Activated CD4-positive, alpha-beta T cell treated with anti-CD3 and anti-CD28 coated beads, Interleukin-2, amount 50 U/mL, for 48 hours (primary cell): ENCODE measurements at places on chromosomes 12 and 14.
A peak's percentile ranks its signal among the peaks of the same experiment; 100 is the strongest.

- no peak for DNase-seq
These were observed 30.1 kb upstream of the TSPAN11 start for GRCh38 chr12:30896461-30896860.

GRCh38 chr12:52606581-52607218, 5.4 kb upstream of the KRT72 start:
- DNase-seq = no peak

- no peak for DNase-seq
These were observed 40.9 kb downstream of the INTS13 start for GRCh38 chr12:26896913-26897312.

DNA sequence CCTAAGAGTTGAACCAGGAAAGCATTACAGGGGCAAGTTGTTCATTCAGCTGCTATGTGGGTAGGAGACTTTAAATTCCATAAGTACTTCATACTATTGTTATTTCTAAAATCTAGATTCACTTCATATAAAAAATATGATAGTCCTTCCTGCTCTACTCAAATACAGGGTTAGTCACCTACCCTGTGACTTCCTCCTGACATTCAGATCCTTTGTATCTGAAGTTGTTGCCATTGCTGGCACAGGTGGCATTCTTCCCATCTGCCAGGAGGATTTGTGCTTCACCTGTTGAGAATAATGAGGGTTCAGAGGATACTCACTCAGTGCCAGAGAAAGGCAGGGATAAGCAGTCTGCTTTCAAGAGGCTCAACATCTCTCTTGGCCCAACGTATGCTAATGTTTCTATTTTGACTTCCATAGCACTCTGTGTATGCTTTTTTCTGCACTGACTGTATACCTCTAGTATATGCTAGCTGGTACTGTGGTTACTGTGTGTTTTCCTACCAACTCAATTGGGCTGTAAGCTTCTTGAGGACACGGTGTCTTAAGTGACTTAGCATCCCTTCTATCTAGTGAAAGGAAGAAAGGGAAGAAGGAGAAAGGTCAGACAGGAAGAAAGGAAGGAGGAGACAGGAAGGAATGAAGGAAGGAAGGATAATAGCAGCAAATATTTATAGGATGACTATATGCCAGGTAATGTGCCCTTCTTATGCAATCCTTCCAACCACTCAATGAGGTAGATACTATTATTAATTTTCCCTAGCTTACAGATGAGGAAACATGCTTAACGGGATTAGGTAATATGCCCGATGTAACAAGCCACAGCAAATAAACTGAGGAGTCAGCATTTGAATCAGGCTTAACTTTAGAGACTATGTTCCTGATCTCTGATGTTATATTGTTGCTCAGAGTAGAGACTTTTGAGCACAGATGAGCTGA, 38.5 kb upstream of the FGF6 start:
- no peak for DNase-seq

DNA sequence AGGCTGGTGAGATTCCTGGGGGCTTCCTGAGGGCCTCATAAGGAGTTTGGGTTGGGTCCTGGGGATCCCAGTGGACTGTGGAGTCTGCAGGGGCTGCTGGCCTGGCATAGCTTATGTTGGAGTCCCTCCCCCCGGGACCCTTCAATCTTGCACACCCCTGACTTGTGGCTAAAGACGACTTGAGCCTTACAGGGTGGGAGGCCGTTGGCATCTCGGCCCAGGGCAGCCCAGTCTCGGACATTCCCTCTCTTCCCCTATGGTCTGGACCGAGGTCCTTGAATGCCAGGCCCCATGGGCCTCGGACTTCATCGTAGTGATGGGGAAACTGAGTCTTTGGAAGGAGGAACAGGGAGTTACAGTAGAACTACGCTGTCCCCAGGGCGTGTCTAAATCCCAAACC, 12.5 kb downstream of the RTL1 start:
- no peak for DNase-seq

DNA sequence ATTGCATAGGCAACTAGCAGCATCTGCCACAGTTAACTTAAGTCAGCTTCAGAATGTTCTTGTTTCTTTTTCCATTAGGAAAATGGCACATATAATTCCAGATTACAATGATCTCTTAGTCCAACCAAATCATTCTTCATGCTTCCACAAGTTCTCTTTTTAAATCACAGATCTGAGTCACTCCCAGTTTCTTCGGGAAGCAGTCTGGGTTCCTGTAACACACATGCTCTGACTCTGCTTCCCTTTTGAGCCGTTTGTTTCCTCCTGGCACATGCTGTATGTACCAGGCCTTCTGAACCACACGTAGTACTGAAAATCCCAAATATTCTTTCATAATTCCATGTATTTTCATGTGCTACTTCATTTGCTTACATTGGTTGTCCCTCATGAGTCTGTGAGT, 388.8 kb upstream of the PDE3A start:
- DNase-seq = no peak

GRCh38 chr12:93387780-93388179, 10.1 kb downstream of the NUDT4 start:
- peak; percentile 72 for DNase-seq

DNA sequence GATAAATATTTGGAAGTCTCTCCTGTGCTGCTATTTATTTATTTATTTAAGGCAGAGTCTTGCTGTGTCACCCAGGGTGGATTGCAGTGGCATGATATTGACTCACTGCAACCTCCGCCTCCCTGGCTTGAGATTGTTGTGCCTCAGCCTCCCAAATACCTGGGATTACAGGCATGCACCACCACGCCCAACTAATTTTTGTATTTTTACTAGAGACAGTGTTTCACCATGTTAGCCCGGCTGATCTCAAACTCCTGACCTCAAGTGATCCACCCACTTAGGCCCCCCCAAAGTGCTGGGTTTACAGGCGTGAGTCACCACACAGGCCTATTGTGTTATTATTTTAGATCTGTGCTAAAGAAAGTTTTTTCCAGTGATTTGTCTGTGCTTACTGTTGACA, 225.2 kb downstream of the CCER1 start:
- no peak for DNase-seq

DNA sequence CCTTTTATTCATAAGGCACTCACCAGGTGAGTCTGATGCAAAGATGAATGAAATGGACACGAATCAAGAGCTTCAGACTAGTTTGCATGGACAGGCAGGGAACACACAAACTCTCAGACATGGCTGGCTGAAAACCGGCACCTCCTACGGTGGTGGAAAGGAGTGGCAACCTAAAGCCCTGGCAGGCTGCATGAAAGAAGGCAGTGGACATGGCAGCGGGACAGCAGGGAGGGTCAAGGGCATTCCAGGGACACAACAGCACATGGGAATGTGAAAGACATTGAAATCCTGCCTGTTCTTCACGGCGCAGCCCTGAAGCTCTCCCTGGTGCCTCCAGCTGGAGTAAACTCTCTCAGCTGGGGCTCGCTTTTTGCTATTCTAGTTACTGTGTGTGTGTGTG, 16.6 kb upstream of the LRTM2 start:
- no peak for DNase-seq

- no peak for DNase-seq
These were observed 2.6 kb upstream of the TAC3 start for GRCh38 chr12:57018906-57019305.

GRCh38 chr12:13197526-13198143, 1.1 kb downstream of the EMP1 start:
- DNase-seq = no peak
